Vagina (tissue), 2 donors: ENCODE measurements at places on chromosomes 1 and 21.

DNA sequence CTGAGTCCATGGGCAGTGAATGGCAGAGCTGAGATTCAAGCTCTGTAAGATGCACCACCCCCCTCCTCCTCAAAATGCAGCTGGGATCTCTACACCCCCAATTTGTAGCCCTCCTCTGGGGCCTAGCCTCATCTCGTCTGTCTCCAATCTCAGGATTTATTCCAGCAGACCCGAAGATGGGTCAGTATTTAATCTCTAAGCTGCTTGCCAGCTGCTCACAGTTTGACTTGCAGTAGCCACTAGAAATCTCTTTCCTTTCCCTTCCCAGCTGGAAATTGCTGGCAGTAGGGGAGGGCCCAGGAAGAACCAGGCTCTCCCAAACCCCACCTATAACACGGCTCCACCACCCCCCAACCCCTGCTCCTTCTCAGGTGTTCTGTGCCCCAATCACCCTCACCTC is 1.5 kb downstream of the LACTBL1 start:
- DNase-seq: no peak

GRCh38 chr1:34162852-34163766 is 1.9 kb downstream of the CSMD2 start:
- DNase-seq: no peak

- no peak for DNase-seq
These were observed 218.7 kb downstream of the TM2D1 start for GRCh38 chr1:61506236-61506635.

GRCh38 chr21:31659286-31659535 is 282 bp upstream of the SOD1 start:
- no peak for DNase-seq

DNA sequence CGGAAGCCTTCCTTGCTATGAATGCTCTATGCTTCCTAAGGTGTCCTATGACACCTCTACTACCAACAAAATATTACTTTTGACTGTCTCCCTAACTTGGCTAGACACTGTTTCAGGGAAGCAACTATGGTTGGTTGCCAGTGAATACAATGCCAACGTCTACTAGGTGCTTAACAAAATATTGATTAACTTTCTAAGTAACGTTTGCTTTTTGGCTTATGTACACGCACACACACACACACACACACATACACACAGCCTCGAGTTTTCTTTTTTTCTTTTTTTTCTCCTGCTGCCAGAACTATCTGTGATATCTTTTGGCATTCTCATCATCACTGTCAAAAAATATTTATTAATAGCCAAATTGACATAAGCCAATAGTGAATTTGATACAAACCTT is 864.0 kb downstream of the PLA2G4A start:
- DNase-seq: no peak
